ENCODE measurements at places on chromosomes 6 and 20.
A peak's percentile ranks its signal among the peaks of the same experiment; 100 is the strongest.

DNA sequence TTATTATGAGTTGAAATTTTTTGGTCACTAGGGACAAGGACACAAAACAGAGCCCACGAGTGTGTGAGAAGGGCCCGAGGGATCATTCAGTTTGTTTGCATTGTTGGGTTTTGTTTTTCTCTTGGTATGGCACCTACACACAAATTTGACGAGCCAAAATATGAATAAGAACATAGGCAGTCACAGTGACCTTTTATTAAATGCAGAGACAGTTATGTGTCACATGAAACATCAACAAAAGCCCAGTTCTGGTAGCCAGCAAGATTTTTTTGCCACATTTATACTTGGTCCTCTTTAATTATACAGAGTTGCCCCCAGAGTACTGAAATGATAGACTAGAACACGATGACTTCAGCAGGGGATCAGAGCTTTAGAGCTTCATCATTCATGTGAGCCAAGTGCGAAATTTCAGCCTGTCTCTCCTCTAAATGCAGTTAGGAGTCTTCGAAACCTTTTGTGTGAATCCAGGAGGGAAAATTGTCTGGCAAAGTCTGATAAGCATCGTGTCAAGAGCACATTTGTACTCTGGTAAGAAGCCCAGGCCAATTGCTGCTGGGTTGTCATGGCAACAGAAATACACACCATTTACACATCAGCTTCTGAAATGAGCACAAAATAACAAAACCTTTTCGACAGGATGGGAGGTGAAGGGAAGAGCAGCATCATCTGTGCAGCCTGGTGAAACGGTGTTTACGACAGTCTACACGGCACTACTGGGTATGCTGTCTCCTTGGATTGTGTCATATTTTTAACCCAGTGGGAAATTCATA lies 79.2 kb upstream of the RIPOR2 start:
- DNase-seq: peak; percentile 36

- DNase-seq: peak; percentile 57
Observed at GRCh38 chr6:128069188-128069587, 168.3 kb upstream of the THEMIS start.

GRCh38 chr6:168216751-168217191 lies 102.8 kb downstream of the DACT2 start:
- no peak for DNase-seq

DNA sequence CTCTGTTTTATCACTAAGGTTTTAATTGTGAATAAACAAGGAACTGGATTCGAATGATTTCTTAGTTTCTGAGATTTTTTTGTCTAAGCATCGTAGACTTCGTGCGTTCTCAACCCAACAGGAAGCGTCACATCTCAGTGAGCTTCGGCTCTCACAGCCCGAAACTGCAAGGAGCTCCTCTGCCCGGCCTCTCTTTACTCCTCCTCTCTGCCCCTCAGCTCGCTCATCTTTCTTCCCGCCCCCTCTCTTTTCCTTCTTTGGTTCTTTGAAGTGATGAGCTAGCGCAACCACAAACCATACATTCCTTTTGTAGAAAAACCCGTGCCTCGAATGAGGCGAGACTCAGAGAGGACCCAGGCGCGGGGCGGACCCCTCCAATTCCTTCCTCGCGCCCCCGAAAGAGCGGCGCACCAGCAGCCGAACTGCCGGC lies 480 bp upstream of the NT5E start:
- DNase-seq: peak; percentile 90

DNA sequence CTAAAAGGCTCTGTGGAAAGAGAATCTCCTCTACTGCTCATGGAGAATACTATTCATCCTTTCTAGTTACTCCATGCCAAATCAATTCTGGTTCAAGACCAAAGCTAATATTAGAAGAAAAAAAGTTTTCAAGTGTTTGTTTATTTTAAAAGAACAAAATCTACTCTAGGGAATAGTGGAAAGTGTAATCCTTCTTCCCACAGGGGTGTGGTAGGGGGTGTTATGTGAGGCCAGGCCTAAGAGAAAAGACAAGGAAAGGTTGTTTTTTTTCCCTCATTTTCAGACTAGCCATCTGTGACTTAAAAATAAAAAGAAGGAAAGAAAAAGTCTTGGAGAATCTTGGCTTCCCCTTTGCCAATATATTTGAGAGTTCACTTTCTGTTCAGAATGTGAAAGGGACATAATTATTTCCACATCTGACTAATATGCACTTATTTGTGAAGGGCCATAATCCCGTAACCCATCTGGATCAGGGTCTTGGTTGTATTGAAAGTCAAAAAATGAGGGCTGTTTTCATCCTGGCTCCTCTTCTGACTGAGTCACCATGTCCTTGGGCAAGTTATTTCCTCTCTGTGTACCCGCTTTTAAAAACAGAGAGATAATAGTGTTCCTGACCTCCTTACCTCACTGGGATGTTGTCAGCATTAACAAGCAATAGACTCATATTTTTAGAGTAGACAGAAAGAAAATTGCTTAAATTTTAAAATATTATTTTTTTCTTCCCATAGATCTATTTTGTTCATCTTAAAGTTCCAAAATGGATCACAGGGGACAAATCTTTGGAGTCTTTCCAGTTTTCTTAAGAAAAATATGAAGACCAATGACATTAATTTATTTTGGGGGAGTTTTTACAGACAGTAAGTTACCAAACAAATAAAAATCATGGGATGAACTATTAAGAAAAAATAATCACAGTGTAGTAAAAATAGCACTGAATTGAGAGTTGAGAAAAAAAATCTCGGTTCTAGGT lies 233.7 kb downstream of the IBTK start:
- peak; percentile 88 for DNase-seq

DNA sequence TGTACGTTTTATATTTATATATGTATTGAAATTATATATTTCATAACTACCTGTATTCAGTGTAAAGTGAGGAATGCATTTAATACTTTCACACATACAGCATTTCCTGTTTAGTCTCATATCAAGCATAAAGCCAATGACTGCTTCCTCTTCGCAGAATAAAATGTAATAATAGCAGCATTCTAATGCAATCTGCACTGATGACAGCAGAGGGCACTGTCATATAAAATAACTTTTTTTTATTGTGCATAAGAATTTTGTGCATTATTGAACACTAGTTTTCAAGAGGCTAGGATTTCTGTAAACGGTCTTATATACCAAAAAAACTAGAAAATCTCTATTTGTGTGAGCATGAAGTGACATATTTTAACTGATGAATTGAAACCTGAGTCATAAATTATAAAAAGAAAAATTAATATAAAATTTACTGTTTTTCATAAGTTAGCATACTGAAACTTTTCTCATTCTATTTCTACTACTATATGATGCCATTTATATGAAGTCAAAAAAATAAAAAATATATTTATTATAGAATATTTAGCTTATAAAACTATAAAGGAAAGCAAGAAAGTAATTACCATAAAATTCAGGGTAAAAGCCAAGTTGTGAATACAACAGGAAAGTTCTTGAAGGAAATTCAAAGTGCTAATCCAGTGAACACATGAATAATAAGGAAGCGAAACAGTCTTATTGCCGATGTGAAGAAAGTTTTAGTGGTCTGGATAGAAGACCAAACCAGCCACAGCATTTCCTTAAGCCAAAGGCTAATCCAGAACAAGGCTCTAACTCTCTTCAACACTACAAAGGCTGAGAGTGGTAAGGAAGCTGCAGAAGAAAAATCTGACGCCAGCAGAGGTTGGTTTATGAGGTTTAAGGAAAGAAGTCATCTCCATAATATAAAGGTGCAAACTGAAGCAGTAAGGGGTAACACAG lies 36.3 kb downstream of the RNF146 start:
- DNase-seq: peak; percentile 52

DNA sequence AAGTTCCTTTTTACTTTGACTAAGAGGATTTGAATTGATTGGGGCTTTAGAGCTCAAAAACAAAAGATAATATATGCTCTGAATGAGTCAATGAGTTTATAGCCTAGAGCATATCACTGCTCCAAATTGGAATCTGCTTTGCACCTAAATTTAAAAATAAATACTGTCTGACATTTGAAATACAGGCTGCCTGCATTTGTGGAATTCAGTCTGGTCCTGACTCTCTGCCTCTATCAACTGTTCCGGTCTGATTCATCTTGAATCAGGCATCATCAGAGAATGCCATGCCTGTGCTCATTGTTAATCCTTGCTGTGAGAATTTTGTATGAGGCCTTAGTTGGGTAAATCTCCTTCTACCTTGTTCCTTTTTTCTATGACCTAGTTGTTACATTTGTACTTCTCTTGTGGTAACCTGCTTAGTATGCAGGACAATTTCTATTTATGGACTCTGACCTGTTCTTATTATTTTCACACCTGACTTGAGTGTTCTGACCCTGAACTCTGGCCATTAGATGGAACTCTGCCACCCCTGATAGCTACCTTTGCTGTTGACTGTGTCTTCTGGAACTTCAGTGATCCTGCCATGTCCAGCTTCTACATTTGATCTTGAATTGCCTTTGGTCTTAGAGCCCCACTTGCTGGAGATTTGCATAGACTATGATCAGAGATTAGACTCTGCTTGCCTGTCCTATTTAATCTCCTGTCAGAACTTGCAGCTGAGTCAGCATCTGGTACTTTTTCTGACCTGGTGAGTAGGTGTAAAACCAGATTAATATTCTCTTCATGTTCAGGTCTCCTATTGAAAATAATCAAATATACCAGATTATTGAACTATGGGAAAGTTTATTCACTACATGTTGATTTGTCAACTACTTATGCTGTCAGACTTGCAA lies 442.7 kb upstream of the HS3ST5 start:
- DNase-seq: peak; percentile 53

- peak; percentile 92 for DNase-seq
Observed at GRCh38 chr6:163585932-163586437, 171.5 kb downstream of the QKI start.

DNA sequence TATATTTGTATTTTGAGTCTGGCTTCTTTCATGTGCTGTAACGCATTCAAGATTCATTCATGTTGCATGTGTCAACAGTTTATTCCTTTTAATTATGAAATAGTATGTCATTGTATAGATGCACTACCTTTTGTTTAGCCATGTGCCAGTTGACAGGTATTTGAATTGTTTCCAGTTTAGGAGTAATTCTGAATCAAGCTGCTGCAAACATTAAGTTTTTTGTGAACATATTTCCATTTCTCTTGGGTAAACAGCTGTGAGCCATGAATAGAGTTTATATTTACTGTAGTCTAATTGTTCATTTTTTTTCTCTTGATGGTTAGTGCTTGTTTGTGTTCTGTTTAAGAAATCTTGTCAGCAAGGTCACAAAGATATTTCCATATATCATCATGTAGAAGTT lies 142.4 kb upstream of the RIPOR2 start:
- DNase-seq: no peak

GRCh38 chr20:50121858-50122271 lies 8.9 kb upstream of the UBE2V1 start:
- peak; percentile 58 for DNase-seq

DNA sequence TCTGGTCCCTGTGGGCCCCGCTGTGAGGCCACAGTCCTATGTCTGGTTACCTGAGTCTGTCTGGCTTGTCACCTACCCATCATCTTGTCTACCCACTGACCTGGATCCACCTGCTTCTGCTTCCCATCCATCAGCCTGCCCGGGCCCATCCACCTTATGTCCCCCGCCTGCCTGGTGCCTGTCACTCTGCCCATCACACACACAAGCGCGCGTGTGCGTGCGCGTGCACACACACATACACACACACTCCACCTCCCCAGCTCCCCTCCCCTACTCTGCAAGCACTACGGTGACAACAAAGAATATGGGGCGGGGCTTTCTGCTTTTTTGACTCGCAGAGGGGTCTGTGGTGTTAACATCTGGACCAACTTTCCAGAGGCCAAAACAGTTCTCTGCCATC lies 8.0 kb downstream of the CDH22 start:
- no peak for DNase-seq

DNA sequence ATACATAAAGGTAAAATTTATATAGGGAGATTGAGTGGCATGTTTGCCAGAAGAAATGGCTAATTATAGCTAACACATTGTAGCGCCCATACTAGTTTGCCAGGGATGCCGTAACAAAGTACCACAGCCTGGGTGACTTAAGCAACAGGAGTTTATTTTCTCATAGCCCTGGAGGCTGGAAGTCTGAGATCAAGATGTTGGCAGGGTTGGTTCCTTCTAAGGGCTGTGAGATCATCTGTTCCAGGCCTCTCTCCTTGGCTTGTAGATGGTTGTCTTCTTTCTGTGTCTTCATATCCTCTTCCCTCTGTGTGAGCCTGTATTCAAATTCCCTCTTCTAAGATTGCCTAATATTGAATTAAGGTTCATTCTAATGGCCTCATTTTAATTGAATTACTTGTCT lies 417.5 kb upstream of the OPRM1 start:
- no peak for DNase-seq

DNA sequence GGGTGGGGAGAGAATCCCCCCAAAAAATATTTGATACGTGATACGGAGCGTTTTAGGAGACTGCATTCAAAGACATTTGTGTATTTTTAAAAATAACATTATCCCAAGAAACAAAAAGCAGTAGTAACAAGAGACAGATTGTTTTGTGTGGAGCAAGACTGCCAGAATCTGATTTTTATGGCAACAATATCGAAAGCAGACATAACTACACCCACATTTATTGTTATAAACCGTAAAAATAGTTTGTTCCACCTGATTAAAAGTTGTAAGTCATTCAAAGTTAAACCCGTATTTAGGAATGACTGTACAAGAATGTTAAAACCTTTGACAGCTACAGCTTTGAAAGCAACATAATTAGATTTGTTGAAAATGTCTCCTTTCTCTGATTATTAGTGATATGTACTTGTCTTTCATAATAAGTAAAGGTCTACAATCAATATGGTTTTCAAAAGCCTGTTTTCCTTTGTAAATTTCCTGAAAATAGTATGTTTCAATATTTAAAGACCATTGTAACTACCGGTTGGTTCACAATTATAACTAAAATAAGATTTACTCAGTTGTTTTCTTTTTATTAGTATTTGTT lies 2.7 kb downstream of the EYA4 start:
- no peak for DNase-seq

DNA sequence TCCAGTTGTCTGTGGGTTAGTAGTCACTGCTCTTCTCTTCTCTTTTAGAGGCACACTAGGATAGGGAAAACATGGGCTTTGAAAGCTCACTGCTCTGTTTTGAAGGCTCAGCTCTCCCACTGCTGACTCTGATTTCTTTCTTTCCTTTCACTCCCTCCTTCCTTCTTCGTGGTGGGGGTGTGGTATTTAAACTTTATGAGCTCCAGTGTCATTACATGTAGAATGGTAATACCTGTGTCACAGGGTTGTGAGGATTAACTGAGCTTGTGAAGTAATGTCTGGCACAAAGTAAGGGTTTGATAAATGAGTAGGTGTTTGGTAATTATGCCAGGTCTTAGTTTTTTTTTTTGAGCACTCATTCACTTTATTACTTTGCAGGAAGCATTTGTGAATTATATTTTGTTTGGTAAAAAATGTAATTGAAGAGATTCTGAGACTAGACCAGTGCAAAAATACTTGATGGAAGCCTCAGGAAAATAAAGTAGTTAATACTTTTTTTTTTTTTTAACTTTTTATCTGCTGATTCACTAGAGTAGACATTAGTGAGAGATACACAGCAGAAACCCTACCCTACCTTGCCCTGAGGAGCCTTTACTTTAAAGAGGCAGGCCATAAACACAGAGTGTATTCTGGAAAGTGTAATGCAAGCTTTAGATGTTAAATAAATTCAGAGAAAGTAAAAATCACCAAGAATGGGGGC lies 17.3 kb downstream of the SMAP1 start:
- DNase-seq: no peak

GRCh38 chr6:38901802-38902522 lies 146.6 kb upstream of the GLP1R start:
- no peak for DNase-seq

Data from EL (cell line).